ENCODE measurements at places on chromosomes 5 and 9.

DNA sequence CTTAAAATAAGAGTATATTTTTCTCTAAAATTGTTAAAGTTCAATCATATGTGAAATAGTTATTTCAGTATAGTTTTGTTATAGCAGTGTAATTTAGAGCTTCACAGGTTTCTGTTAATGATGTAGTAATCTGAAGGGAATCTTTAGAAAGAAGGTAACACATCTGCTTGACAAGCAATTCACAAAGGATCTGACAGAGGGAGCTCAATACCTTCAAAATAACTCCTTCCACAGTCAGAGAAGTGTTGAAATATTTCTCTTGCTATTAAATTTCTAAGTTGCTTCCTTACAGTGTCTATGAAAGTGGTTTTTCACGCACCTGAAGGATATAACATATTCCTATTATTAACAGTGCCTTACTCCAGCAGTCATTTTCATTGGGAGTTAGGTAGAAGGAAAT is 44.9 kb downstream of the SLC25A51 start:
- no peak for DNase-seq

DNA sequence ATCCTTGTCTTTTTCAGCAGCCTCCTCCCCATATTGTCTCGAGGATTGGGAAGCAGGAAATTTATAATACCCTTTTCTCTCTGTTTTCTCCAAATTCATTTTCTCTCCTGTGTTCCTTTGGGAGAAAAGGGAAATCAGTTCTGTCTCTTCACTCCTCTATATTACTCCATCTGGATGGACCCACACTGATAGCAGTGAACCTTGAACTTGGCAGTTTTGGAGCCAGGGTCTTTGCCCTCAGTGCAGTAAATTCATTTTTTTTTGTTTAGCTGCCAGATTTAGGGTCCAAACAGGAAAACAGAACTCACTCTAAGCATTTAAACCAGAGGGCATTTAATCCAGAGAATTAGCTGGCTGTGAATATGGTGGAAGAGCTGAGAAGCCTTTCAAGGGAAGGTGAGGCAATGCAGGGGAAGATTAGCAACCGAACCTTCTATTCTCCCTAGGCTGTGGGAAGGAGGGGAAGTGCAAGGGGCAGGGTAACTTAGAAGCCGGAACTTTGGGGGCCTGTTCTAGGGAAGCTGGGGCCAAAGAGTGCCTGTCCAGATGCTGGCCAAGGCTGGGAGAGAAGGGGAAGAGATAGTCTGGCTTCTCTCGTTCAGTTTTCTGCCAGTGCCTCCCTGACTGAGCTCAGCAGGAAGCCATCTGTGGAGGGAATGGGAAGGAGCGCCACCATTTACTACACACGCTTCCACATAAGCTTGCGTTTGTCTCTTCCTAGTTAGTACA is 16.3 kb upstream of the NPR2 start:
- no peak for DNase-seq

- no peak for DNase-seq
Measured at GRCh38 chr5:157562111-157562581, 13.4 kb downstream of the ADAM19 start.

DNA sequence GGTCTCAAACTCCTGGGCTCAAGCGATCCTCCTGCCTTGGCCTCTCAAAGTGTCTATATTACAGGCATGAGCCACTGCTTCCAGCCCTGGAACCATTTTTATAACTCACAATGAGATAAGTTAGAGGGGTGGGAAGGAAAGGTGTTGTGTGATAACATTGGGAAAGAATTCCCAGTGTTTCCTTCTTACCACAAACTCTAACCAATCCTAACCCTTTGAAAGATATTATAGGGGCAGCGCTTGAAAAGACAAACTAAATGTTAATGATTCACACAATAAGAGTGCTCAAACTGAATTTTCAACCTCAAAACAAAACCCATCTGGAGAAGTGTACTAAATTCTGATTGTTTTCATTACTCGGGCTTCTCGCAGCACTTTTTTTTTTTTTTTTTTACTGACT is 109.7 kb downstream of the TSSK1B start:
- no peak for DNase-seq

GRCh38 chr5:2178528-2178927 is 295.8 kb upstream of the IRX4 start:
- no peak for DNase-seq

GRCh38 chr5:81852291-81853029 is 101.6 kb upstream of the SSBP2 start:
- peak; percentile 35 for DNase-seq

- no peak for DNase-seq
Measured at GRCh38 chr9:105393576-105394344, 54.1 kb upstream of the FSD1L start.

GRCh38 chr9:18492612-18493011 is 18.7 kb downstream of the ADAMTSL1 start:
- no peak for DNase-seq

DNA sequence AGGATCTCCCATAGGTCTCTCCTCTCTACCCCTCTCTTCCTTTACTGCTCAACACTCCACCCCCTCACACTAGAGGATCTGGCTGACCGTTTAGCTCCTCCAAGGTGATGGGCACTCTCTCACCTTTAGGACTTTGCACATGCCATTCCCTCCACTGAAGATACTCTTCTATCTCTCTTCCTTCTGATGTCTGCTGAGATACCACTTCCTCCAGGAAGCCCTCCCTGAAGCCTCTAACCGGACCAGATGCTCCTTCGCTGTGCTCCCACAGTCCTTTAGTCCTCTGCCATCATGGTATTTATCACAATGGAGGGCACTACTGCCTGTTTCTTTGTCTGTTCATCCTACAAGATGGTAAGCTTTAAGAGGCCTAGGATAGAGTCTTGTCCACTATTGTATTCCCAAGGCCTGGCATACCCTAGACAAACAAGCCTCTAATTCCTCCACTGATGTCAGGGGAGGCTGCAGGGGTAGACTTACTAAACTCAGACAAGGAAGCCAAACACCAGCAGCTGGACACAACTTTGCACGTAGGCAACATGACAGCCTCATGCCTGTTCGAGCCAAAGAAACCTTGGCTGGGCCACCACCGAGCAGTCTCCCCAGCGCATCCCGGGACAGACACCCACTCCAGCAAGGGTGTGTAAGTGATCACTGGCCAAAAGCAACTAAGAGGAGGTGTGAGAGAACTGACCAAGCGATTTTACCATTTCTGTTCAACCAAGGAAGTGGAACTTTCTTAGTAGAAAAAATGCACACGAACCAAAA is 20.2 kb downstream of the ORM2 start:
- no peak for DNase-seq

DNA sequence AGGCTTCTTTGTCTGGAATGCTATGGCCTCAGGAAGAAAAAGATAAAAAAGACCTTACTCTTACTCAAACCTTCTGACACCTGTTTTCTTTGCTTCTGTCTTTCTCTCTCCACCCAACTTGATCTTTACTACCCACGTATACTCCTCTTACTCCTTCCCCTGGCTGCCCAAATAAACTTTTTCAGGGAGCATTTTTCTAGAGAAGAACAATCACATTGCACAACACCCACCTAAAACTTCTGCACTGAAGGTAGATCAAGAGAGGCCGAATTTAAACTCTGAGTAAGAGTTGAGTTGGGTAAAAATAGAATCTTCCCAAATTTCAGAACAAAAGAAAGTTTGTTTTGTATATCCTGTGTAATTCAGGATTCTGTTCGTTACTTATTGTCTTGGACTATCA is 3.9 kb downstream of the TEX48 start:
- DNase-seq = no peak

DNA sequence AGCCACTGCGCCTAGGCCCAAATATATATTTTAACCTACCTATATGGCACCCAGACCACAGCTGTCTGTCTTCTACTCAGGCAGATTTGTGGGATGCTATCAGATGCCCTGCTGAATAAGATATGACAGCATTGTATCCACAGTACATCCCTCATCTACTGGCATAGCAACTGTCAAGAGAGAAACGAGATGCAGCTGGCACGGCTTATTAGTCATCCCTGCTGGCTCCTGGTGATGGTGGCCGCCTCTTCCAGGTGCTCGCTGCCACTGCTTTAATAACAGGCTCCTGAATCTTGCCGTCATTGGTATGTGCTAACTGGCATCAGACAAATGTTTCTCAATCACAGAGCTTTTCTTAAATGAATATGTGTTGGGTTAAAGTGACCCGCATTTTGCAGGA is 34.0 kb downstream of the B4GALT1 start:
- DNase-seq = no peak

GRCh38 chr9:27939186-27939585 is 365.9 kb upstream of the C9orf72 start:
- no peak for DNase-seq

GRCh38 chr5:79493596-79494345 is 20.2 kb downstream of the HOMER1 start:
- DNase-seq = no peak

DNA sequence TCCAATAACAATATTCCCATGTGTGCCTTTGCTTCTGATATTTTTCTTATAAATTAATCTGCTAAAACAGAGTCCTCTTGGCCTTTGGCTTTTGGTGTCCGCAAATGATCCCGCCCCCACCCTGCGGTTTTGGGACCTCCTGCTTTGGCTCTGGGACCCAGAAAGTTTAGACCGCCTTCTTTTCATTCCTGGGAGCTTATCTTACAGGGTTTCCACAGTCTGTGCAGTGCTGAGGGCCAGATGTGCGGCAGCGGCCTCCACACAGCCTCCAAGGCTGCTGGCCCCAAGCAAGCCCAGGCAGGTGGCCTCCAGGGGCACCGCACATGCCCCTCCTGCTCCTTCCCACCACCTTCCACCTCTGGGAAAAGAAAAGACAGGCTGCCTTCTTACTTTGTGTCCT is 191.5 kb downstream of the ERCC6L2 start:
- DNase-seq = no peak

- no peak for DNase-seq
Measured at GRCh38 chr5:122972877-122973276, 63.6 kb downstream of the PPIC start.

GRCh38 chr5:80439213-80439612 is 31.3 kb downstream of the ZFYVE16 start:
- DNase-seq = no peak

DNA sequence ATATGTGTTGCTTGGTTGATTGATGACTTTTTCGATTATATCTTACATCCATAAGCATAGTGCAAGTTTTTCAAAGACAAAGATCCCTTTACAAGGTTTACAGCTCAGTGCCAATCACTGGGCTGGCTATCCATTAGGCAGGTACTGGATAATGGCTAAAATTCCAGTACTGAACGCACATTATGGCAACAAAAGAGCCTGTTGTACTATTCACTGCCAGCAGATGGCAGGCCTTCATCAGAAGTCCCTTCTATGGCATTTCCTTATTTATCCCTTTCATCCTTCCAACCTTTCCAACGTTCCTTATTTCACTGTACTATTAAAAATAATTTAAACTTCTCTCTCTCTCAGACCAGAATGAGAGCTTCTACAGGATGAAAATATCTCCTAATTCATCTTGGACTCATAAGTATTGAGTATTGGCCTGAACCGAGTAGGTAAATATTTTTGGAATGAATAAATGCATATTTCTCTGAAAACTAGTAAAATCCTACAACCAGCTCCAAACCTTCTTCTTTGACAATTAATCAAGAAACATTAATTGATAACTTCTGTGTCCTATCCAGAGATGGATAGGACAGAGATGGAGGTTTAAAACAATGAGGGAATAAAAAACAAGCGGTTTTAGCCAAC is 6.7 kb upstream of the WNT8A start:
- peak; percentile 17 for DNase-seq

DNA sequence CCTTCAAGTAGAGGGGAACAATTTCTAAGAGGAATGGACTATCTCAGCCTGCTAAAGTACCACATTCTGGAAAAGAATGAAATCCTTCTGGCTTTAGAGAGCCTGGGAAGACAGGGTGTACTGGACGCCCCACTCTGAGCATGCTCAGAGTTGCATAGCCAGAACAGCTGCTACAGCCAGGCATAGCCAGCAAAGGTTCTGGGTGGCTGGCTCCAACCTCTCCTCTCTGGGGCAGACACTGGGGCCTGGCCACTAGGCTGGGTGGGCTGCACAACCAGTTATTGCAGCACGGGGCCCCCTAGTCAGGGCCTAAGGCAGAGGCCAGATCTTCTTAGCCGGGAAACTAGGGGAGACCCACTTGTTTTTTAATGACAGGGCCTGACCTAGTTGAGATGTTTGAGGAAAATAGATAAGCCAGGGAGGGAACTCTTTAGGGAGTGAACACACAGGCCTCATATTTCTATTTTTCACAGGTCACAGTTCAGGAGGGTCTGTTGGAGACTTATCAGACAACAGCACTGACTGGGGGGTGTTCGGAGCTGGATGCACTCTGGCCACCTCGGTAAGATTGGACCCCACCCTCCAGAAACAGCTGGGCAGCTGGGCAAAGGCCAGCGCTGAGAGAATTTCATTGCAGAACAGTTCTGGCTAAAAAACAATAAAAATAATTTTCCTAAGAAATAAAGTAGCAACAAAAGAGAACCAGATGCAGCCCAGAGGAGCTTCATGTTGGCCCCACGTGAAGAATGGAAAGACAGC is 142.9 kb downstream of the LPAR1 start:
- DNase-seq = no peak

DNA sequence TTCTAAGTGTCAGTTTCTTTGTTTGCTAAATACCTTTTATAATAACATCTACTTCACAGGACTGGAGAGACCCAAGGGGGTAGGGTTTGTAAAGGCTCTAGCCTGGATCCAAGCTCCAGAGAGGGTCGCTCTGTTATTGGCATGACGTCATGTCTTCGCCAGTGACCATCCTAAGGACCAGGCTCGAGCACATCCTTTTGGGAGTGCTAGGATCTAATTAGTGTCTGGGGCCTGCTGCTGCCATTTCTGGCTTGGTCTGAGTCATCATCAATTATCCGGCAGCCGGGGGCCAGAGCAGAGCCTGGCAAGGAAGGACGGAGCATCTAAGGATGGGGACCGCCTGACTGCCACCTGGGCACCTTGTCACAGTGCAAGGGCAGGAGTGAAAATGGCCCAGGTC is 153.0 kb downstream of the NSG2 start:
- no peak for DNase-seq

DNA sequence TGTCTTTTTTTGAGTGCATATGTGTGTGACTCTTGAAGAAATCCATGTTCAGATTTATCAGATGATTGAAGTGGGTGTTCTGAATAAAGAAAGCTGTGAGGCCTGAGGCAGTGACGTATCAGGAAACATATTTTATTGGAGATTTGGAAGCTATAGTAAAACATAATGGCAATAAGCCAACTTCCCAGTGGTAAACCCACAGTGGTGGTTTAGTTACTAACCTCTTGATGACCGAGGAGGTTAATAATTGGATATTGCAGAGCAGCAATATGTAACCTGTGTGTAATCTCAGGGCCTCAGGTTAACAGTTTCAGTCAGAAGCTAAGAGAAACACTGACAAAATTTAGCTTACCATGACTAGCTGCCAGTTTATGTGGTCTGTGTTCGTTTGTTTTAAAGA is 6.9 kb downstream of the RGMB start:
- DNase-seq = no peak
